H54 (cell line): ENCODE measurements at places on chromosomes 1 and 21.

GRCh38 chr1:31221072-31221471, 18.6 kb downstream of the NKAIN1 start:
- DNase-seq: no peak

- DNase-seq: no peak
Measured at GRCh38 chr1:228226956-228227791, 19.3 kb downstream of the OBSCN start.

GRCh38 chr1:187685333-187685732, 856.6 kb downstream of the PLA2G4A start:
- no peak for DNase-seq

DNA sequence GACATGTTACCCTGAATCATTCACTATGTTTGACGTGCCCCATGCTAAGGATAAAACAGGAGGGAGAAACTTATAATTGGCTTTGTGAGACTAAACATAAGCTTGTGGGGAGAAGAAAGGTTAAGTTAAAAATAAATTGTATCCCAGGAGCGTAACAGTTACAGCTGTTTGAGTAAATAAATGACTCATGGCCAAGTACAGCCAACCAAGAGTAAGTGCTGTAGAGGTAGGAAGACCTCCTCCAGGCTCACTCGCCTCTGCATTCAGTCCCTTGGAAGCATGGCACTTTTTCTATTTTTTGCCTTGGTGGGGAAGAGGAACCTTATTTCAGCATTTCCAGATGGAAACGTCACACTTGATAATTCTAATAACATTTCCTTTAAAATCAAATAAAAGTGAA, 116.5 kb downstream of the ZP4 start:
- DNase-seq: no peak

- DNase-seq: no peak
Measured at GRCh38 chr1:43007377-43008114, 48.9 kb upstream of the SLC2A1 start.

DNA sequence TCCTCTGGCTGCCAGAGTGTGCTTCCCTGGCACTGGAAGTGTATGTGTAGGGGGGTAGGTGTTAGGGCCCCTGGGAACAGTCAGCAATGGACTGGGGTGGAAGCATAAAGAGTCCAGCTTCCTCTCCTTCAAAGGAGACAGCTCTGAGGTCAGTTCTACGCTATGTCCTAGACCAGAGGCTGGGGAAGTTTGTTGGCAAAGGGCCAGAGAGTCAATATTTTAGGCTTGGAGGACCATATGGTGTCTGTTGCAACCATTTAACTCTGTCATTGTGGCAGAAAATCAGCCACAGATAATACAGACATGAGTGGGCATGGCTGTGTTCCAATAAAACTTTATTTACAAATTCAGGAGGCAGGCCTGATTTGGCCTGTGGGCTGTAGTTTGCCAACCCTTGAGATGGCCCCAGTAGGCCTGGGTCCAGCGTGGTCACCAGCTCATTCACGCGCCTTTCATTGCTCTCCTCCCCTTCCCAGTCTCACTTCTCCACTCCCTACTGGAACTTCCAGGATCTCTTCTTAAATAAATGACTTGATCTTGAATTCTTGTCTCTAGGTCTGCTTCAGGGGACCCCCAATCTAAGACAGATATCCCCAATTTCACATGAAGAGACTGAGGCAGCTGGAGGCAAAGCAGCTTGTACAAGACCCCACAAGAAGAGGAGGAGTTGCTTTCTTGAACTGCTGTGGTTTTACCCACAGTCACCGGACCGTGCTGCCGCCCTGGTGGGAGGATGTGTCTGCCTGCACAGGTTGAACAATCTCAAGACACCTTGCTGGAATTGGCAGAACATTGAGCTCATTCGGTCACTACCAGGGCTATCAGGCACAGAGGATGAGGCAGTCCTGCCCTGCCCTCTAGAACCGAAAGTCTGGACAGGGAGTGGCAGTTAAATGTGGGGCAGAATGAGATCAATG, 162.4 kb upstream of the POU3F1 start:
- DNase-seq: no peak

- DNase-seq: no peak
Measured at GRCh38 chr1:228373004-228373680, 33.5 kb downstream of the TRIM11 start.

DNA sequence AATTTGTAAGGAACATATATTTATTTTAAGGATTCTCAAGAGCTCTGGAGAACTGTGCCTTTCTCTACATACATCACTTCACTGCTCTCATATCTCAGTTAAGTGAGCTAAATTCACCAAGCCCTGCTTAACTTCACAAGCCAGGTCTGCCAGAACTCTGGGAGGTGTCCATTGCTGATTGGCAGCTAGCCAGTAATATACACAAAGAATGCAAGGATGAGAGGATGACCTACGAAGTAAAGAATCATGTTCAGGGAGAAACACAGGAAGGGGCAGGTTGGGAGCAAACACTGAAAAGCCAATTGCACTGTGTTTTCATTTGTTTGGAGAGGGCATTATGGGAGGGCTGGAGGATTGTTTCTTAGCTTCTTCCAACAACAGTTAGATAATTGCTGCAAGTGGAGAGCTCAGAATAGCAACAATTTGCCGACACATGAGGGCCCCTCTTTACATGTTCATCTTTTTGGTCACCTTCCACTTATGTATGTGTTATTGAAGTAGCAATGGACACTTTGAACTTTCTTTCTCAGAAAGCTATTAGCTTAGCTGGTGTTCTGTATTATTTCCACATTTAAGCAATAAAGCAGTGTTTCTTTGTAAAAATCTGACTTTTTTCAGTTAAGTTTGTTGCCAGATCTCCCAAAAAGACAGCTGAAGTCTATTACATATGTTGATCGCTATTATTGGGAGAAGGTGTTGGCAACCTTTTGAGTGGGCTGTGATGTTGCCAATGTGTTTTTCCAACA, 254.8 kb downstream of the LTN1 start:
- DNase-seq: peak; percentile 12

GRCh38 chr1:3196577-3197245, 127.7 kb downstream of the PRDM16 start:
- DNase-seq: no peak

- DNase-seq: no peak
Measured at GRCh38 chr1:89943846-89944781, 50.8 kb upstream of the ZNF326 start.

- no peak for DNase-seq
Measured at GRCh38 chr1:25217598-25218232, 14.6 kb downstream of the SYF2 start.

GRCh38 chr1:22110016-22110415, 32.9 kb downstream of the WNT4 start:
- no peak for DNase-seq

GRCh38 chr1:226985239-226985838, 45.2 kb downstream of the COQ8A start:
- DNase-seq: no peak

- no peak for DNase-seq
Measured at GRCh38 chr1:226653311-226653921, 85.7 kb downstream of the ITPKB start.

DNA sequence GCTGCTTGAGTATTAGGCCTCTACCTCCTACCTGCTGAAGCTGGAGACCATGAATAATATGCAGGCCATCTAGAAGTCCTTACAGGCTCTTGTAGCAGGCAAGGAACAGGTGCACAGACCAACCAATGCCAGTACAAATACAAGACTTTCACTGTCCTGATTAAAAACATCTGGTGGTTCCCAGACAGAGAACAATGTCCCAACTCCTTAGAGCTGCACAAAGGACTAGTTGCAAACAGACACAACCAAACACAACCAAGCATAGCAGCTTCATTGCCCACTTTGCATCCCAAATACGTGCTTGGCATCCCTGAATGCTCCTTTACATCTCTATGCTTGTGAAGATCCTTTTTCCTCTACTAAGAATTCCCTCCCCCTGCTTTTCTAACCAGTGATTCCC, 98.1 kb upstream of the CXADR start:
- no peak for DNase-seq

DNA sequence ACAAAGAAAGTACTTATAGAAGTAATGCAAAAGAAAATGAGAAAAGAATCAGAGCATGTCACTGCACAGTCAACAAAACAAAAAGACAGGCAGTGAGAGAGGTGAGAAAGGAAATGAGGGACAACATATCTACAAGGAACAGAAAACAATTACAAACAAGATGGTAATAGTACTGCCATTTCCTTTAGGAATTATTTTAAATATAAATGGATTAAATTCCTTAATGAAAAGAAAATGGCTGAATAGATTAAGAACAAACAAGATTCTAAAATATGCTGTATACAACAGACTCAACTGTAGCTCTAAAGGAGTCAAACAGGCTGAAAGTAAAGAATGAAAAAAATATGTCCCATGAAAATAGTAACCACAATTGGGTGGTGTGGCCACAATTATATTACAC, 22.1 kb upstream of the ZNF124 start:
- no peak for DNase-seq

DNA sequence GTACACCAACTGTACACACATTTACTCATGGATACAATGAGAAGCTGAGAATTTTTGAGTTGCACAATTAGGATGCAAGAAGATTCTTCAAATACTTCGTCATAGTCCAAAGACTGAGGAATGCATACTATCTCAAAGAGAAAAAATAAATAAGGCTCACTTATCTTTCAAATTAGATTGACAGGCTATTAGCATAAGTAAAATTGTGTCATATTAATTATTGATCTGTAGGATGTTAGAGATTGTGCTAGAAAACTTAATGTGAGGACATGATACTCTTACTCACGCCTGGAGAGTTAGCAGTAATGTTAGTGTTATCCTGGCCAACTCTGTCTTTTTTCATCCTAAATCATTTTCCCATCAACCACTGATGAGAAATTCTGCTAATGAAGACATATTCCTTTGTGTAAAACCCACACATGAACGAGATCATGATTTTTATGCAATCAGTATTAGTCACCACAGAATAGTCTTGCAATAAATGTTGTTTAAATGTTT, 659.0 kb downstream of the LTN1 start:
- no peak for DNase-seq

- DNase-seq: no peak
Measured at GRCh38 chr1:218890451-218890850, 283.2 kb upstream of the LYPLAL1 start.

DNA sequence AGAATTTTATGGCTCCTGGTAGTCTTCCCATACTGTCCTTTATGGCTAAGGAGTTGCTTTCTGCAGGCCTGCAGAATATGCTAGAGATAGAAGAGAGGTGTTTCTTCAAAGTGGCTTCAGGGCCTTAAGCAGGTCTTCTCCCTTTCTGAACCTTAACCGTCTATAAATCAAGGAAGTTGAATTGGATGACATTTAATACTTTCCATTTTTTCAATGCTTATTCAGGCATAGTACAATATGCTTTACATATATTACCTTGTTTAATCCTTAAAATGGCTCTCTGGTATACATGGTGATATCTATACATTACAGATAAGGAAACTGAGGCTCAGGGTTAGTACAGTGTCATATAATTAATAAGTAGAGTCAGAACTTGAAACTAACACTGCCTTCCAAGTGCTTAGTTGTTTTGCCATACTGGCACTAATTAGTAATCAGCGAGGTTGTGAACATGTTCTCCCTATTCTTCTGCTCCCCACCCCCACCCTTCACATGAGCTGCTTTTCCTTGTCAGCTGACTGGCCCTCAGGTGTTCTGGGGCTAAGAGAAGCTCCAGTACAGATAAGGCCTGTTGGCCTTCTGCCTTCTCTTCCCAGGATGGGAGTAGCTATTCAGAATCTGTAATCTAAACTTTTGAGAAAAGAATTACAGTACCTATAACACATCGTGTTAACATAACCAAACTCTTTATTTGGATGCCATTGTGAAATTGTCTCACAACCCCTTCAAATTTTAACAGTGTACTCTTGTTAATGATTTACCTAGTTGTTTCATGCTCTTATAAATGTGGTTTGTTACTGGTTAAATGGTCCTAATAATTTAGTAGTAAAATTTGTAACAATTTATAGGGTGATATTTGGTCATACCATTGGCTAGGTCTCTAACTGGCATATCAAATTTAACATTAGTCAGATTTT, 13.6 kb downstream of the NFYC start:
- DNase-seq: no peak

DNA sequence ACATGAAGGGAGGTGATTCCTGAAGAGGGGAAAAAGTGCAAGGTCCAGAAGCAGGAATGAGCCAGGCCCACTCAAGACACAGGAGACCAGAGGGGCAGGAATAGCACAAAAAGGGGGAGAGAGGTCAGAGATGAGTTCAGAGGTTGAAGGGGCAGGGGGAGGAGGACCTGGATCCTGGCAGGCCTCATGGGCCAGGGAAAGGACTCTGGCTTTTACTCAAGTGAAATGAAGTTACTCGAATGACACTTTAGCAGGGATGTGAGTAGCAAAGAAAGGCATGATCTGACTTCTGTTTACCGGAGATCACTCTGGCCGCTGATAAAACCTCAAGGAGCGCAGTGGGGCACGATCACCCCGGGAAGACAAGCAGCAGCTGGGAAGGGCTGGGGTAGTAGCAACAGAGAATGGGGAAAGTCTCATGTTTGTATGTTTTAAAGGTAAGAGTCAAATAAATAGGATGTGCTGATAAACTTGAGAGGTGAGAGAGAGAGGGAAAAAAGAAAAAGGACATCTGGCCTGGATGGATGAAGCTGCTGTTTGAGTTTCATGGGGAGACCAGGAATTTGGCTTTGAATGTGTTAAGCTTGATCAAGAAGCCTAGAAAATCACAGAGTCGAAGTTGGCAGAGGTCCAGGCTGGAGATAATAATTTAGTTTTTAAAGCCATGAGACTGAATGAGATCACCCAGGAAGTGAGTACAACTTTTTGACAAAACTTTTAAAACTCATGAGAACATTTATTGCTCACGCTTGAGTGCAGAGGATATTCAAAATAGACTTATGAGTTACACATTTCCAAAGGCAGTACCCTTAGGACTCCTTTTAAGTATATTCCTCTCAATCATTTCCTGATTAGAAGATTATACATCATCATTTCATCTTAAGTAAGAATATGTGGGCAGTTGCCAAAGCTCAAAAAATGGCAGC, 156.0 kb downstream of the RERE start:
- DNase-seq: no peak

DNA sequence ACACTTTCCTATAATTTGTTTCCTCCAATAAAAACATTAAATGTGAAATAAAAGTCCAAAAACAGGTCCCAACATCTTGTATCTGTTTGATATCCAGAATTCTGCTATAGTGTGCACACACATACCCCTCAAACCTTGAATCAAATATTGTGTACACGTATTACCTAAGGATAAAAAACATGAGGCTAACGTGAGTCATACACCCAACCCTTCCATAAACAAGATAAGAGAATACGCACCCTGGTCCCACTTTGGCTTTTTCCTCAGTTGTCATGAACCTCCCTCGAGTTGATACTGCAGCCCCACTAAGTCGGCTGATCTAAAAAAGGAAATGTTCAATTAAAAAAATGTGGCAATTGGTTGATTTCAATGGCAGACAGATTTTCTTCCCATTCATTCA, 5.2 kb downstream of the KHDC4 start:
- DNase-seq: no peak

GRCh38 chr21:33734291-33734690, 92.0 kb downstream of the ITSN1 start:
- DNase-seq: no peak

- peak; percentile 51 for DNase-seq
Measured at GRCh38 chr1:67149179-67149770, 14.5 kb upstream of the C1orf141 start.
